ENCODE measurements at places on chromosomes 7 and 10.

GRCh38 chr7:103751311-103751880 is 238.1 kb downstream of the RELN start:
- no peak for DNase-seq

DNA sequence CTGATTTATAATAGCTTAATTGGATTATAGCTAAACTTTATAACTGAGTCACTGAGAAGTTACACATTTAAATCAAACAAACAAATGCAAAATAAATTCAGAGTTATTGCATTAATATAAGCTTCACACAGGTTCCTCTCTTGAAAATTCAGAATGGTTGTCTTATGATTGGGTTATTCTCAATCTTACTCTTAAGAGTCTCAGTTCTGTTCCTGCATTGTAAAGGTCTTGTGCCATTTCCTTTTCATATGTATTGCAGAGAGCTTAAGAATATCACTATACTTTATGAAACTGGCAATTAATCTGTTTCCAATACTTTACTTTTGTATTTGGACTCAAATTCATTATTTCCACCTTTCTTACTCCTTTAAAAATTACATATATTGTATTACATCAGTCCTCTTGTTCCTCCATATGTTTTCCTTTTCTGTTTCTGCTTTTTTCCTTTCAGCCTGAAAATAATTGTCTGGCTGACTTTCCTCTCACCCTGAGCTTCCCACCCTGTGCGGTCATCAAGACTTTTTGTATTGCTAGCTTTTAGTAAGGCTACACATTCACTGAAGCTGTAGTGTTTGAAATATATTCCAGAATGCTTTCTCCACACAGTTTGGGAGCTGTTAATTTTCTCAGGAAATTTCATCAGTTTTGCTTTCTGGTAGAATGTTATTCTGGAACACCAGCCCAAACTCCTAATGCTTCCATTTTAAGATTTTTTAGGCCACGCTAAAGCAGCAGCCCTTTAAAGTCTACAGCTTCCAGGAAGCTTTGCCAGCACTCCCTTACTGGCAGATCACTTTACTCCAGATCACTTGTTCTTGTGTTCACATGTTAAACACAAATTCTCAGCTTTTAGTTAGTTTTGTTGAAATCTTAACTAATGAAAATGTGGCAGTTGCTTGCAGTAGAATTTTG is 139.4 kb downstream of the KCND2 start:
- DNase-seq, result no peak

DNA sequence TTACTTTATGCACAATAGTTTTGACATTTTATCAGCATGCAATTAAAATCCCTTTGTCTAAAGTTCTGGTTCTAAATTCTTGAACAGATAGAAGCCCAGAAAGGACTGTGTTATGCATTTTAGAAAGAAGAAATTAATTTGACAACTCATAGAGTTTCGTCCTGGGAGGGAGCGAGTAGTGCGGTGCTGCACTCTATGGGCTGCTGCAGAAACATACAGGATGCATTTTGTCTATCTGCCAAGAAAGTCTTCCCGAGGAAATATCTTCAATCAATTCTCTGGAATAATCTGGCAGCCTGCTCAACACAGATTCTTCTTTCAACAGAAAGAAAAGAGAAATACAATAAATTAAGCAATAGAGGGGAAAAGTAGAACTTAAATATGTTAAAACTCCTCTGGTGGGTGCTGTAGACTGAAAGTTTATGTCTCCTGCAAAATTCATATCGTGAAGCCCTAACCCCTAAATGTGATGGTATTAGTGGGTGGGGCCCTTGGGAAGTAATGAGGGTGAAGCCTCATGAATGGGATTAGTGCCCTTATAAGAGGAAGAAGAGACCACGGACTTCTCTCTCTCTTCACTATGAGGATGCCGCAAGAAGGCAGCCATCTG is 39.0 kb upstream of the IFRD1 start:
- no peak for DNase-seq

DNA sequence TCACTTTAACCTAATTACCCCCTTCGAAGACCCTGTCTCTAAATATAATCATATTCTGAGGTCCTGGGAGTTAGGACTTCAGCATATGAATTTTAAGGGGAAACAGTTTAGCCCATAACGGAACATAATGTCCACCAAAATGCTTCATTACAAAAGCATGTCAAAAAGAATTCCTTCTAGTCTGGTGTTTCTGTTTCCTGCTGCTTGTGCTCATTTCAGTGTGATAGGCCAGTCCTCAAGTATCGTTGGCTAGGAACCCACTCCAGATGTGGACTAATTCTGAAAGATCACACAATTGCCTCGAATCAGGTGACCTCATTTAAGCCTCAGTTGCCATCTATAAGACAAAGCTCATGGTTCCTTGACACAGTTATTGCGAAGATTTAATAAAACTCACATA is 29.6 kb downstream of the INPP5F start:
- no peak for DNase-seq

- DNase-seq, result no peak
Observed at GRCh38 chr10:110421512-110422138, 76.1 kb upstream of the DUSP5 start.

GRCh38 chr7:47484923-47485639 is 96.8 kb downstream of the TNS3 start:
- no peak for DNase-seq

DNA sequence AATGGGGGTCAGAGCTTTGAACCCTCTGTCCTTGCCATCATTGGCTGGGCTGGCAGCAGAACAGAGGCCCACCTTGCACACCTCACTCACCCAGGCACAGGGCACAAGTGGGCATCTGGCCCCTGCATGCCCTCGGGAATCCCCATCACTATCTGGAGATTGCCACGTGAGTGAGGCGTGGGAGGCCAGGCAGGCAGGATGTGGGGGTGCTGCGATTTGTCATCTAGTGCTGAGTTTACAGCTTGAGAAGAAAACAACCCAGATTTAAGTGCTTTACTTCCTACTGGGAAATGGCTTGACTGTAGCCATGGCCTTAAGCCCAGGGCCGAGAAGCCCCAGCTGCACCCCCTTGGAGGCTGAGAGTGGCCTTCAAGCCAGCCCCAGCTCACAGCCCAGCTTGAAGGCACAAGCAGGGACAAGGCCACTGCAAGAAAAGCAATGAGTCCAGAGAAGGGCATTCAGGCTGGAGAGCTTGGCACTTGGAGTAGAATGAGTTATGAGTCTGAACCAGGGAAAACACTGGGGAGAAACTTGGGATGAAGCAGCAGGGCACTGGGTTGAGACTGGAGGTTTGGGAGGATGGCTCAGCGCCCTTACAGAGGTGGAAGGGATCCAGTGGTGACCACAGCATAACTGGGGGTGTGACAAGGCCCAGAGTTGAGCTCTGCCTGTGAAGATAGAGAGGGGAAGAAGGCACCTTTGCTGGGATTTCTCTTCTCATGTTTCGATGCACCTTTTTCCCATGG is 123.0 kb downstream of the CXCL12 start:
- DNase-seq, result no peak

DNA sequence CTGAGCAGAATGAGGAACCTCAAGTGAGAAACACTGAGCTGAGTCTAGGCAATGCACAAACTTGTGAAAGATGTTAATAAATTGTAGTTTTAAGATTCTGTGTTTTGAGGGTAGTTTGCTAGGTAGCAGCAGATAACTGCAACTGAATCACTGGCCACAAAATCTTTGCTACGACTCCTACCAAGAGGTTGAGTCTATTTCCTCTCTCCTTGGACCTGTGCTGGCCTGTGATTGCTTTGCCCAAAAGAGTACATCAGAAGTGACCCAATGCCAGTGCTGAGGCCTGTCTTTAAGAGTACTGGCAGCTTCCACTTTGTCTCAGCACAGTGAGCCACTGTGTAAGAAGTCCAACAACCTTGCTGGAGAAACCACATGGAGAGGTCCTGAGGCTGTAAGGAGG is 11.9 kb upstream of the TSPAN13 start:
- no peak for DNase-seq

GRCh38 chr10:60627778-60628748 is 150.2 kb upstream of the CDK1 start:
- no peak for DNase-seq

Data from SHP77 treated with DMSO at 0.1 percent for 48 hours (cell line).